ENCODE measurements at places on chromosomes 2 and 18.

DNA sequence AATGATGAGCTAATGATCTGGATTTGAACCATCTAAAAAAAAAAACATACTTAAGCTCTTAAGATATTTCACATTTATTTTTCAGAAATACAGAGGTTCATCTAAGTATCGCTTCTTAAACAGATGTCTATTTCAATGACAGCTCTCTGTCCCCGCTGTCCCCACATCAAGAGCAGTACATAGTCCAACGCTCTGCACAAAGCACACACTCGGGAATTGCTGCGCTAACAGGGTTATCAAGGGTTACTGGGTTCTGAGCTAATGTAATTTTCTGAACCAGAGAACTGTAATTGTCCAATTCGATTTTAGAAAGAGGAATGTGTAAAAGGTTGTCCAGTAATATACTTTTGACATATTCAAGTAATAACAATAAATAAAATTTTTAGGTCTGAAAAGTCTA, 58.8 kb upstream of the ST8SIA5 start:
- no peak for DNase-seq

- peak; percentile 29 for DNase-seq
Observed at GRCh38 chr2:144516981-144517865, 2.7 kb downstream of the ZEB2 start.

- no peak for DNase-seq
Observed at GRCh38 chr2:23757686-23758433, 169.1 kb downstream of the ATAD2B start.

GRCh38 chr18:48815179-48815515, 135.6 kb downstream of the SMAD7 start:
- DNase-seq, result no peak

GRCh38 chr2:151995161-151995557, 103.7 kb downstream of the CACNB4 start:
- DNase-seq, result no peak

DNA sequence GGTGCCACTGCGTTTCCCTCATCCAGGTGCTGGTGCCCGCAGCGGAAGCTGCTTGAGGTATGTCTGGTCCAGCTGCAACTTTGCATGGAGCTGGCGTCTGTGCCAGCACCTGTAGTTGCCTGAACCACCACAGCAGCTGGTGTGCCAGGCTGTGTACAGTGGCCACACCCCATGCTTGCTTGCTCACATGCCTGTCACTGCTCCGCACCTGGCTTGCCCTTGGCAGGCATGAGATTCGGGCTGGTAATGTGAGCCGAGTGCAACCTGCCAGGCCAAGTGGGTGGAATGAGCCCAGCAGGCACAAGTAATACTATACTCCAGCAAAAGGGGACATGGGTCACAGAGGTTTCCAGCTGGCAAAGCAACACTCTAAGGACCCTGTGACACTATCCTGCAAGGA, 1123.3 kb upstream of the ACVR2A start:
- DNase-seq, result no peak

GRCh38 chr18:49135877-49136276, 185.1 kb upstream of the SMAD7 start:
- no peak for DNase-seq

- DNase-seq, result no peak
Observed at GRCh38 chr2:46073540-46074046, 223.6 kb upstream of the EPAS1 start.

DNA sequence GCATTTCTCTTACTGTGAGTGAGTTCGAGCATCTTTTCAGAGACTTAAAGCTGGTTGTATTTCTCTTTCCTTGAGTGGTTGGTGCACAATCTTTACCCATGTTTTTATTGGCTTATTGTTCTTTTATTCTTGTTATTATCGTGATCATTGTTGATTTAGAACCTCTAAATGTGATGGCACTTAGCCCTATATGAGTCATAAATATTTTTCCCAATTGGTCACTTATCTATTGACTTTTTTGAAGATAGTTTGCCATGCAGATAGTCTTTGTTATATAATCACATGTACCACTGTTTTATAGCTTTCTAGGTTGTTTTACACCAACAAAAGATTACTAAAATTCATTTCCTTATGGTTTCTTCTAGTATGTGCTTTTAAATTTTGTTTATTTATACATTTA, 141.6 kb upstream of the MSH6 start:
- no peak for DNase-seq

GRCh38 chr2:63614448-63614968, 25.7 kb downstream of the MDH1 start:
- no peak for DNase-seq

- DNase-seq, result peak; percentile 14
Observed at GRCh38 chr2:38610851-38611801, 8.4 kb upstream of the HNRNPLL start.

- no peak for DNase-seq
Observed at GRCh38 chr18:43222501-43222900, 54.8 kb downstream of the SYT4 start.

- no peak for DNase-seq
Observed at GRCh38 chr2:176128982-176129796, at the start of gene HOXD8. TSS of gene HOXD8 (plus strand) at chr2:176129705. CDS start at chr2:176130367, 662 bp downstream.

DNA sequence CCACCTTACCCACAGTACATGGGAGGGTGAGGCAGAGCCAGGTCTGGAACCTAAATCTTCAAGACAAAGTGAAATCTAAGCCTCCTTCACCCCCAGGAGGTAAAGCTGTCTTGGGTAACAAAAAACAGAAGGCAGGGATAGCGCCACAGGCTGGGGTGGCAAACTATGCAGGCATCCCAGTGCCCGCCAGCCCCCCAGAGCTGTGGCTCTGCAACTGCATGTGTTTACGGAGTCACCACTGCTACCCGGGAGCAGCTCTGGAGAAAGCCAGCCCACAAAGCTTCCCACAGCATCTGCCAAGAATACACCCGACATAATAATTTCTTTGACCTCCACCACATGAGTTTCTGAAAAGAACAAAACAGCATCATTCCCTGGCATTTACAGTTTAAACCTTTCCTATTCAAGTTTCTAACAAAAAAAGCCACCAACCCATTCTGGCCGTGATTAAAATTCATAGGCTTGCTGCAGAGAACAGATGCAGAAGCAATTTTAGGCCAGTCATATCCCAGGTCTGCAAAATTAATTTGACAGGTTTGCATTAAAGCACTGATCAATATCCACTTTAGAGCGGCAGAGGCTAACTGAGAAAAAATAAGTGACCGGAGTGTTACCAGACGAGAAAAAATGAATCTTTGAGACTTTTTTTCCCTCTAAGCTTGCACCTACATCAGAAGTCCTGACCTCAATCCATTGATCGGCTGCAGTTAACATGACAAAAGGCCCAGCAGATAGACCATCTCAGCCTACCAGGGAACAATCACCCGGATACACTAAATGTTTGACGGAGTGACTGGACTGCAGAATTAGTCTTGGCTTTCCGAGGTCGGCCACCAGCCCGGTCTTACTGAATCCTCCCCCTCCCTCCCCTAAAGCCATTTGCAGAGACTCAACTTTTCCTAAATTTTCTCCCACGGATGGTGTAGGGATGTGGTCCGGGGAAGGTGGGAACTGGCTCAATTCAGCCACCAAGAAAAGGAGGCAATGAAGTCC, 309.6 kb upstream of the SKOR2 start:
- no peak for DNase-seq

DNA sequence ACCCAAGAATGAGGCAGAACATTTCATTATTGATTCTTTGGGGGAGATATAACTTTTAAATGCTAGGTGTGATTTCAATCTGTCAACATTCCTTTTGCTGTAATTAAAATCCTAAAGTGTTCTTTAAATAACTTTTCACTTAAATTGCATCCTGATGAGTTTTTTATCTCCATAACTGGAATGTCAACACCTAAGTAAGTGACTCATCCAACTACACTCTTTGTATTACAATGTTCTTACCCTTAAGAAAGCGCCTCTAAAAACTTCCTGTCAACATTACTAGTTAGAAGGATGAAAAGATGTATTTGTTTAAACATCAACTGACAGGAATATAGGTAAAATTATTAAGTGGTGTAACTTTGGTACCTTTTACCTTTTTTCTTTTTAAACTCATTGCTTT, 1657.0 kb downstream of the LRP1B start:
- DNase-seq, result no peak

- DNase-seq, result no peak
Observed at GRCh38 chr2:216292475-216292874, 79.8 kb downstream of the MARCHF4 start.

DNA sequence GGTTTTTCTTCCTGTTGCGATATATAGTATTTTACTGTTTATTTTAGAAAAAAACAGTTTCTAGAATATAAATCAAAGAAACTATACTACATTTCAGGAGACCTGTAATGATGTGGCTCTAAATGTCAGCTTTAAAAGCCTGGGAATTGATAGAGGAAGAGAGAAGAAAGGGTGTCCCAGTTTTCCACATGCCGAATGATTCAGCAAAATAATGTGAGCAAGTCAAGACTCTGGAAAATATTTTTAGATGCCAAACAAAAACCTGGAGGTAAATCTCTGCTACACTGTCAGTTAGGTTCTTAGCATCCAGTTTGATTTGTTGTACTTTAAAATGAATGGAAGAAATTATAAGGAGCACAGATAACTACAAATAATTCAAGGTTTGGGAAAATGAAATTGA, 67.1 kb upstream of the DSG1 start:
- no peak for DNase-seq

- DNase-seq, result no peak
Observed at GRCh38 chr2:128686881-128687555, 368.4 kb upstream of the HS6ST1 start.

DNA sequence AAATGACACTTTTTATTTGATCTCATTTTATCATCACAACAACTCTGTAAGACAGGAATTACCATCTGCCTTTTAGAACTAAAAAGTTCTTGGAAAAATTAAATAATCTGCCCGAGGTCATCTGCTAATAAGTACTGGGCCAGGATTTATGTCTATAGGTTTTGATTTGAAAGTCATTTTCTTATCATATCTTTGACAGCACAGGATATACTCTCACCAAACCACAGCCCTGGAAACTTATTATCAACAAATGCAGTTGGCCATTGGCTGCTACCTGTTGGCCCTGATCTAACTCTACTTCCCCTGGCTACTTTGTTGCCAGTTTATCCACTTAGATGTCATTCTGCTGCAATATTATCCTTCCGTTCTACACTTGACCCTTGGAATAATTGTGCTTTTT, 354.6 kb downstream of the RAD51AP2 start:
- DNase-seq, result no peak

DNA sequence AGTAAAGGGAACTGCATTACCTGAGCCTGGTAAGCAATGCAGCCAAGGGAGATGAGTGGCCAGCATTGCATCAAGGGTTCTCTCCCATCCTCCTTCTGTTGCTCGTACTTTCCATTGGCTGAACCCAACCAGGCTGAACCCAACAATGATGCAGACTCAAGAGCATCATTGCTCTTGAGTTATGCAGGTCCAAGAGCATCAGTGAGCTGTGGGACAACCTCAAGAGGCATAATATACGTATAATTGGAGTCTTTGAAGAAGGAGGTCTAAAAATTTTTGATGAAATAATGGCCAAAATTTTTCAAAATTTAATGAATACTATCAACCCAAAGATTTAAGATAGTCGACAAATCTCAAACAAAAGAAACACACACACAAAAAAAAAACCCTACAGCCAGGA, 213.0 kb downstream of the RNF152 start:
- no peak for DNase-seq

DNA sequence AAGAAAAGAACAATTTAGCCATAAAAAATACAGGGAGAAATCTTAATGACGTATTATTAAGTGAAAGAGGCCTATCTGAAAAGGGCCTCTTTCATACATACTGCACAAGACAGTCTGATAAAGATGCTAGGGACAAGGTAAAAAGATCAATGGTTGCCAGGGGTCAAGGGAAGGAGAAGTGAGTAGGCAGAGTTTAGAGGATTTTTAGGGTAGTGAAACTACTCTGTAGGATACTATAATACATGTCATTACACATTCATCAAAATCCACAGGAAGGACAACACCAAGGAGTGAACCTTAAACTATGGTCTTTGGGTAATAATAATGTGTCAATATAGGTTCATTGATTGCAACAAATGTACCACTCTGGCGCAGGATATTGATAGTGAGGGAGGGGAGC, 289.3 kb downstream of the FSIP2 start:
- DNase-seq, result no peak

DNA sequence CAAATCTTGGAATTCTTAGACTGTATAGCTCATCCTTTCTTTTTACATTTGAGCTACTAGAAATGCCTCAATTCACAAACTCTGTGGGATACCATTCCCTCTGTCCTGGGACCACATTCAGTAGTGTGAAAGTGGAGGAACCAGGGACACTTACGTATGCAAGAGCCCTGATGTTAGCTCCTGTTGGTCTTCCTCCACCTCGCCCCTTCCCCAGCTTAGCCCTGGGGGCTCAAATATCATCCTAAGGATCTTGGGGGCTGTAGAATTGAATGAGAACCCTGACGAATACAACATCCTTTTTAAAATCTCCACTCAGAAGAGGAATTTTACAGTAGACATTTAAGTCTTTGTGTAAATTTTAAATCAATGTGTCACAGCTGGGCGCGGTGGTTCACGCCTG, 65.2 kb upstream of the RAPH1 start:
- DNase-seq, result no peak

DNA sequence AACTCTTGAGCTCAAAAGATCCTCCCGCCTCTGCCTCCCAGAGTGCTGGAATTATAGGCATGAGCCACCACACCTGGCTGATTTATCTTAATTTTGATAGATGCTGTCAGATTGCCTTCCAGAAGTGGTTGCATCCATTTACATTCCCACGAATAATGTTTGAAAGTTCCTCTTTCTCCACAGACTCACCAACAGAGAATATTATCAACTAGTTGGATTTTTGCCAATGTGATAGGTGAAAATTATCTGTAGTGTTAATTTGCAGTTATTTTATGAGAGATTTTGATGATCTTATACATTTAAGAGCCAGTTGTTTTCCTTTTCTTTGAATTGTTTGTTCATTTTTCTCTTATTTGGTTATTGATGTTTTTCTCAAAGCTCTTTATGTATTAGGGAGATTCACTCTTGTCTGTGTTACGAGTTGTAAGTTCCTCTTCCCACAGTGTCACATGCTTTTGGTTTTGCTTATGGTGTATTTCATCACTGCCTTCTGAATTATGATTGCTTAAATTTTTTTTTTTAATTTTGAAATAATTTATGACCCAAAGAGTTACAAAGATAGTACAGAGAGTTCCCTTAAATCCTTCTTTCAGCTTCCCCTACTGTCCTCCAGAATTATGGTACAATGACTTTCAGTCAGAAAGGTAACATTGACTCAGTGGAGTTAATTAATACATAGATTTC, 20.7 kb upstream of the NT5DC4 start:
- DNase-seq, result no peak

DNA sequence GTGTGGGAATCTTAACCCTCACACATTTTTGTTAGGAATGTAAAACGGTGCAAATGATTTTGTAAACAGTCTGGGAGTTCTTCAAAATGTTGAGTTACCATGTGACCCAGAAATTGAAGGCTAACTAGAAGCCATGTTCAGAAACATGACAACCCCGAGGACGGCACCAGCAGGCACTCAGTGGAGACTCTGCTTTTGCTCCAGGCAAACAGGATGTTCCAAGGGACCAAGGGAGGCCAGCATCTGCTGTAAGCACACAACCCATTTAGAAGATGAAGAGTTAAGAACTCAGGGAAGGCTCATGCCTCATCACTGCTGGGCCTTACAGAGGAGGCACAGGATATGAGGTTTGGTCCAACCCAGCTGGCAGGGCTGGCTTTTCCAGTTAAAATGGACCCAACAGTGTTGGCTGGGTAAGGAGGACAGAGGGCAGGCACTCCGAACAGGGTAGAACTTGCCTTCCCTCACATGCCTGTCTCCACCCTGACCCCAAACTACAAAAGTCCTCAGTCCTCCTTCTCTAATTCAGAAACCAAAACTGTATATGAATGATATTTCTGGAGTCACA, 23.6 kb downstream of the PARD6G start:
- DNase-seq, result no peak

GRCh38 chr2:25545899-25546298, 127.5 kb downstream of the DTNB start:
- DNase-seq, result no peak

GRCh38 chr2:148534416-148535204, 109.9 kb upstream of the EPC2 start:
- no peak for DNase-seq
